ENCODE measurements at places on chromosomes 4 and X.

DNA sequence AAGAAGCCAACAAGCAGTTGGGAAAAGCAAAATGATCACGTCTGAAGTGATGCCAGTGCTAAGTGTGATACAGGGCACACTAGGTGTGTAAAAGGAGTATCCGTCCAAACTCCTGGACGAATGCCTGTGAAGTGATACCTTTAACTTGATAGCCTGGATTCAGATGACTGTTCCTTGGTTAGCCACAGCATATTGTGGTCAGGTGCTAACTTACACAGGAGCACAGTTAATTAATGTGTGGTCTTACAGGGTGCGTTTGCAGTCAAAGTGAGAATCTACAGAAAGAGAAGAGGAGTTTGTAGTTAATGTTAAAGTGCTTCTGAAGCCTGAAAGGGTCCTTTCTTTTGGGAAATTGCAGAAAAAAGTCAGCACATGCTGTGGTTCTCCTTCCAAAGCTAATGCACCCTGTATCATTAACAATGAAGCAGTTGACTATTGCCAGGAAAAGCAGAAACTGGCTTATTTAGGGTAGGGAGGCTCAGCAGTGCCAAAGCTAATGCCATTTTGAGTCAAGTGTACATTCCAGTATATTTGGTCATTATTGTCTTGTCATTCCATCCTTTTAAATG, 61.1 kb downstream of the DCLK2 start:
- no peak for DNase-seq

DNA sequence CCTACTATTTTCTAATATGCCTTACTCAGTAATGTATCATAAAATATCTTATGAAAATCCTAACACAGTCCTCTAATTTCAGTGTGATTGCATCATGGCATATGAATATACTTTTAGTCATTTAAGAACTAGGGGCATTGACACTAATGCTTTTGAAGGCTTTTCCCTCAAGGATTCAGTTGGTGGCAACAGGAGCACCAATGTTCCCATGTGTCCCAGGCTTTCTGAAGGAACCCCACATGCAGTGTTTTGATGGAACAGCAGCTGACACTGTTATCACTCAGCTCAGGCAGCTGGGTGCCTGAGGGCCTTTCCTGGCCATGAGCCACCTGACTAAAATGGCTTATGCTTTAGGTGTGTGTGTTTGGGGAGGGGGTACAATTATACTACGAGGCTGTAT, 348.3 kb downstream of the ARHGAP24 start:
- DNase-seq, result peak; percentile 65

GRCh38 chr4:119082661-119083060, 53.0 kb upstream of the MYOZ2 start:
- no peak for DNase-seq

GRCh38 chrX:49102190-49102589, 21.3 kb downstream of the GPKOW start:
- no peak for DNase-seq

DNA sequence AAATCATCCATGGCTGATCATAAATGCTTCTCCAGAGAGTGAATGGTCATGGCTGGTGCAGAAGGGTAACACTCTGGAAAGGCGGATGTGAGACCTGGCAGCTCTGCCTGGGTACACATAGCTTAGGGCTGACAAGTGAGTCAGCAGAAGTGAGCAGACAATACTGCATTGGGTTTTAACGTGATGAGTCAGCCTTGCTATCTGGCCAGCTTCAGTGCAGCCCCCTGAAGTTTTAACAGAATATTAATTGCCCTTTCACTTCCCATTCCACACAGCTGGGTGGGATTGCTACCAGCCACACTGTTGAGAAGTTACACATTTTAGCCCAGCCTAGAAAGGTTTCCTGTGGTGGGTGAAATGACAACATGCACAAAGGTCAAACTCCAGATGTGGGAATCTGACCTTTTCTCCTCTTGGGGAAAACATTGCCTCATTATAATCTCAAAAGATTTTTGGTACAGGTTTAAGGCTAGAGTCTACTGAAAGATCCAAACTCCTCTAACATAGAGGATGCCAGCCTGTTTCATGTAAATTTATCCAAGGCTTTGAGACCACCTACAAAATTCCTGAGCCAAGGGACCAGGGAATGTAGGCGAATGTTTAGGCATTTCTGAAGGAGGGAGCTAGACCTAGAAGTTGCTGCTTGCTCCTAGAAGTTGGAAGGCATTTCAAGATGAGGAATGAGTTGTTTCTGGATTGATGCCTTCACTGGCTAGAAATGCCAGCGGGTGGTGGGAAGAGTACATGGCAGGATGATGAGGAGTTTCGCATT, 230.3 kb upstream of the PGRMC2 start:
- no peak for DNase-seq

GRCh38 chr4:1557221-1557597, 126.9 kb downstream of the FAM53A start:
- DNase-seq, result no peak

DNA sequence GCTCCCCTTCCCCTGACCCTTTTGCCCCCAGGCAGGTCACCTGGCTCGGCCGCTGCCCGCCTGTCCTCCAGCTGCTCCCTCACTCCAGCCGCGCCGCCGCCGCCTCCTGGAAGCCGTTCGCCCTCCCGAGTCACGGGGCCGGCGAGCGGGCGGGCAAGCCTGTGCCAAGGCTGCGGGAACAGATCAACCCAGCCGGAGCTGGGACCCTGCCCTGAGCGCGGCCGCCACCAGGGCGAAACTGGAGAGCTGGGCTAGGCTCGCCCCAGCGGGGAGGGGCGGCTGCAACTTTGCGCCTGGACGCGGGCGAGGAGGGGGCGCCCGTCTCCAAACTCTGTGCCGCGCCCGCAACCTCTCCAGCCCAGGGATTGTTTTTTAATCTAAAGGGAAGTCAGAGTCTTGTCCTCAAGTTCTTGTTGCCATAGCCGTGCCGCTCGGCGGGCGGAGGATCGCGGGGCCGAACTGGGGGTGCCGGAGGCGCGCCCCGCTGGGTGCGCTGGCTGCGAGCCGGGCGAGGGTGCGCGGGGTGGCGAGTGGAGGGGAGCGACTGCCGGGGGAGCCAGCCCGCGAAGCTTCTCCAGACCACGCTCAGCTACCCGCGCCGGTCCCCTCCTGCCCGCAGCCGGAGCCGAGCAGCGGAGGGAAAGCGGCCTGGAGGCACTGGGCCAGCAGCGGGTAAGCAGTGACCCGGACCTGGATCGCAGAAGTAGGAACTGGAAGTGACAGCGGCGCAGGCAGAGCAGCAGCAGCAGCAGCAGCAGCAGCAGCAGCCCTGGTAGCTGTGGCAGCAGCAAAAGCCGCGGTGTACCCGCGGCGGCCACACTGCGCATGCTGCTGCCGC, 13.4 kb downstream of the ARHGEF6 start:
- DNase-seq, result no peak

GRCh38 chrX:31240982-31241381, 169.1 kb upstream of the FTHL17 start:
- DNase-seq, result no peak

Measured in NCI-H2081 (cell line).